ENCODE measurements at places on chromosomes 7 and 10.

GRCh38 chr7:25381818-25382589 is 153.7 kb upstream of the NPVF start:
- DNase-seq = no peak

DNA sequence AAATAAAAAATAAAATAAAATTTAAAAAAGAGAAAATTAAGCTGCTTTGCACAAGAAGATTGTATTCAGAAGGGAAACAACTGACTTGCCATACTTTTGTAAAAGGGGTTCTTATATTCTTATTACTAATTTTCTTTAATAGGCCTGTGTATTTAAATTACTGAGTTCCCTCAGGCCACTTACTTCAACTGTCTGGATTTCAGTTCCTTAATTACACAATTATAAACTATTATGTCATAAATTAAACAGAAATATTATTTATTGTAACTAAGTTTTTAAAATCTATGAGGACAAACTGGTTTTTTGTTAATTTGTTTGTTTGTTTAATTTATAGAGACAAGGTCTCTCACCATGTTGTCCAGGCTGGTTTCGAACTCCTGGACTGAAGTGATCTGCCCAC is 22.4 kb upstream of the MICU1 start:
- DNase-seq = no peak

GRCh38 chr7:129702316-129702715 is 90.8 kb downstream of the NRF1 start:
- DNase-seq = no peak

GRCh38 chr7:36277249-36277542 is 112.5 kb upstream of the ANLN start:
- no peak for DNase-seq

DNA sequence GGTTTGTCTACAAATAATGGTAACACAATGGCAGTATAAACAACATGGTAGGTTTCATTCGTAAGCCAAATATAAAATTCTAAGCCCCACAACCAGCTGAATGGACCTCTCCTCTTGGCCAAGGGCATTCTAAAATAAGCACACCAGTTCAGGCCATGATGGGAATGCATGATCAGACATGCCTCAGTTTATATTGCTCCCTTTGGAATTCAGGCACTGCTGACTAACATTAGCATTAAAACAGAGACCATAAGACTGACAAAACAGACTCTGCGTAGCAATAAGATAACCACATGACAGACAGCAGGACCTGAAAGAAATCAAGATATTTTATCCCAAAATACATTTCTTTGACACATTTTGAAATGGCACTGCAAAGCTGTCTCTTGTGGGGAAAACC is 125.8 kb downstream of the FAM107B start:
- DNase-seq = peak; percentile 12

DNA sequence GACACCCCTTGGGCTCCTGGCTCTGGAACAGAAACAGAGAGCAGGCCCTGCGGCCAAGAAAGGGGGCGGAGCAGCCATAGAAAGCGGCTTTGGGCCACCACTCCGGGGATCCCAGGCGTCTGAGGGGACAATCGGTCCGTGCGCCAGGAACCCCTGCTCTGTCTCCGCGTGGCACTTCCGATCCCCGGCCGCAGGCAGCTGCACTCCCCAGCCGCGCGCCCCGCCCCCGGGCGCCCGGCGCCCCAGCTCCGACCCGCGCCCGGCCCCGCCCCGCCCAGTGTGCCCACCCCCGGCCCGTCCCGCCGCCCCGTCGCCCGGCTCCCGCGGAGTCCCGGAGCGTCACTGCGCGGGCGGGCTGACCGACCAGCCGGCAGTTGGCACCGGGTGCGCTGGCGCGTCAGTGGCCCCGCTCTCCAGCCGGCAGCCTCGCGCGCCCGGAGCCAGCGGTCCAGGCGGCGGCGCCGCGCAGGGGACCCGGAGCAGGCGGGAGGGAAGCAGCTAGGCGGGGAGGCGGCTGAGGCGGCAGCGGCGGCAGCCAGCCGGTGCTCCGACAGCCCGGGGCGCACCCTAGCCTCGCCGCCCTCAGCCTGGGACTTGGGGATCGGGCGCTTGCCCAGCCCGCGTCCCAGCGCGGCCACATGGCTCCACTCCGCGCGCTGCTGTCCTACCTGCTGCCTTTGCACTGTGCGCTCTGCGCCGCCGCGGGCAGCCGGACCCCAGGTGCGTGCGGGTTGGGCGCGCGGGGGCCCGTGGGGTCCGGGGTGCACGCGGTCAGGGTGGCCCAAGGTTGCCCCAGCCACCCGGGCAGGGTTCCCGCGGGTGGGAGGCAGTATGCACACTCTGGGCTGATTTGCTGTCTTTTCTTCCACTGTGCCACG is at the start of gene ADAMTS14:
ADAMTS14 (plus strand) TSS at position 342 of the 878 bp plus-strand sequence; CDS start at position 639, 297 bp downstream.
- peak; percentile 40 for DNase-seq

DNA sequence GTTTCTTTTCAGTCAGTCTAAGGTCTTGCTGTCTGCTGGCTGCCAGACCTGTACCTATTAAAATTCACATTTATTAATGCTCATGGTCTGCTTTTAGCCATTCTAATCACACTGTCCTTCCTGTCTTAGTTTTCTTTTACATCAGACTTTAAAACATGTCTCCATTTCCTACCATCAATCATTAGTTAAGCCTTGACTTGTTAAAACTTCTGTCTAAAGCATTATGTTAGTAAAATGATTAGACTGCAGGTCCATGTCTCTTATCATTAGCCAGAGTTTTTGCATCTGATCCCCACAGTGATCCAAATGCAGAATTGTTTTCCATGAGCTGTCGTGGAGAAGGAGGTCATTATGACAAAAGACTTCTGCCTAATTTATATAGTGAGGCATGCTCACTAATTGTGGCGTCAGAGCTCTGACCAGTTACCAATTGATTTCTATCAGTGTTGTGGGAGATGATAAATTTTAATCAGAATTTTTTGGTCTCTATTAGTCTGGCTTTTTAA is 226.5 kb downstream of the DKK1 start:
- no peak for DNase-seq

GRCh38 chr10:76903387-76903945 is 734.1 kb downstream of the KCNMA1 start:
- no peak for DNase-seq

DNA sequence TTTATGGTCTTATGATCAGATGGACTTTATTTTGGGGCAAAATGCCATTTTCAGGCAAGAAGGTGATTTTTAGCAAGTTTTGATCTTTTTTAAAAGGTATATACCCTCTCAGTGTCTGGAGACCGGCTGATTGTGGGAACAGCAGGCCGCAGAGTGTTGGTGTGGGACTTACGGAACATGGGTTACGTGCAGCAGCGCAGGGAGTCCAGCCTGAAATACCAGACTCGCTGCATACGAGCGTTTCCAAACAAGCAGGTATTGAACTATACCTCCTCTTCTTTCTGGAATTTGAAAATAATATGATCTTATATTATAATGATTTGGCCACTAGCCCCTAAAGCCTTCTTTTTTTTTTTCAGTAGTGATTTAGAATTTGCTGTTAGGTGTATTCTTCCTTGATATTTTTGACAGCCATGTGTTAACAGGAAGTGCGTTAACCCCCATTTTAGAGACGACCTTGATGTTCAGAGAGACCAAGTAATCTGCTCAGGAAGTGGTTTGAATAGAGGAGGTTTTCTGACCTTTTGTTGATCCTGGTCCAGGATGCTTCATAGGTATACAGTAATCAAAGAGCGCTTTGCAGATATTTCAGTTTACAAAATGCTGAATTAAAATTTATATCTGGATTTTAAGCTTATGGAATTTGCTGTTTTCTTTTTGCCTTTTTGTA is 6.2 kb downstream of the BUB3 start:
- DNase-seq = no peak

DNA sequence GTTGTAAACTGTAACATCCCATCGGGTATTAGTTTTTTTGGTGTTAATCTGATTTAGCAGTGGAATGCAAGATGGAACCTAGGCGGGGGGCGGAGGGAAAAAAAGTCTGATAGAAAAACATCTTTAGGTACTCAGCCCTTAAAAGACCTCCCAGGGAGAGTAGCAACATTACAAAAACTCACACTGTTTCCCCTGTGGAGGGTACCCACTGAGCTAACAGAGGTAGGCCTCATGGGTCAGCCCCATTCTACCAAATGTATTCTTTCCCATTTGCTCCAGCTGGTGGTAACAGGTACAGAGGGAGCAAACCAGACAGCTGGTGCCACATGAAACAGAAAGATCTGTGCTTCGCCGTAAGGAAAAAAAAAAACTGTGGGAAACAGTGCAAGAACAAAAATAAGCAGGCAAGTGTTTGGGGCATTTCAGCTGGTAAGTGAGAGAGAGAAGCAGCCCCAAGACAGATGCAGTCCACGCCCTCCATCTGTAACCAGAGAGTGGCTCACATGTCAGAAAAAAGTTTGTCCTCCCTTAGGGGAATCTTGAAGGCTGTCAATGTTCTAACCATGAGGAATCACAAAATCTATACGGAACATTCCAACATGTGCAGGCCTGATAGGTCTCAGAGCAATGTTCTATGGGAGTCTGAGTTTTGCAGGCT is 65.3 kb downstream of the HOXA1 start:
- no peak for DNase-seq

- no peak for DNase-seq
These were observed 5.7 kb downstream of the CUX1 start for GRCh38 chr7:101823096-101823495.

GRCh38 chr7:101124376-101125056 is 2.4 kb upstream of the SERPINE1 start:
- no peak for DNase-seq

DNA sequence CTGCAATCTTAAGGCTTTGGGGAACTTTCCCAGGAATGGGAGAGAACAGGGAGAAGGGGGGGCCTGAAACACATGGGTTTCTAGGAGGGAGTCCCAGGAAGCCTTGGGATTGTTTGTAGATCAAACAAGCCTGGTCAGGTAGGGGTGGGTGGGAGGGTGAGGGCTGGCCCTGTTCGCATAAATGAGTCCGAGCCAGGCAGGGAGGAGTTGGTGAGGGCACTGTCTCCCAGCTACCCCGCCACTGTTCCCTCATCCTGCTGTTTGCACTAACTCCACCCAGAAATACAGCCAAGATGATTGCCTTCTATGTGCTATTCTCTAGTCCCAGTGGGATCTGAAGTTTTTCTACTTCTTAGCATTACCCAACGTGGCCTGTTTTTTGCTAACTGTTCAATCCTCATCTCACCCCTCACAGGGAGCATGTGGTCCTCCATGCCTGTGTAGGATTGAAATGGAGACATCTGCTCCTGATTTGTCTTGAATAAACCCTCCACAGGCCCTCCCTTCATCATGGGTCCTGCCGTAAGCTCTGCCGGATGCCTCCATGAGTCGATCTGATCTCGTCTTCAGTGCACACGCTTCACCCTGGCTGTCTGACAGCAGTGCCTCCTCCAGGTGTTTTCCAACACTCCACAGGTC is 257.0 kb downstream of the COBL start:
- no peak for DNase-seq

DNA sequence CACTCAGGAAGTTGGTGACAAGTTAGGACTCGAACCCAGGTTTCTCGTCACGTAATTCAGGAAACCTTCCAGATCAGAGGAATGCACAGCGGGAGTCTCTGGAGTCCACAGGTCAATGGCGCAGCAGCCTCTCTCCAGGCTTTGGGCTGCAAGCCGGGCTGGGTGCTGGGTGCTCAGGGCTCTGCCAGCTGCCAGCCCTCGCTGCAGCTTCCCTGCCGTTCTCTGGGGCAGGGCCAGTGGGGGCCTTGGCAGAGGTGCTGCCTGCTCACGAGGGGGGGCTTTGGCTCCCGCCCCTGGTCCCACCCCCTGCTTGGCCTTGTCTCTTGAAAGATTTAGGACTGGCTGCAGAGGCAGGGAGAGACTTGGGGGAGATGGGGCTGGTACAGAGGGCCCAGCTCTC is at the start of gene TACR2:
TACR2 (minus strand) TSS at position 224 of the 400 bp plus-strand sequence. CDS start 595 bp downstream, outside the sequence.
- no peak for DNase-seq

GRCh38 chr7:151175793-151176311 is 8.4 kb upstream of the GBX1 start:
- DNase-seq = no peak

- no peak for DNase-seq
These were observed 52.4 kb downstream of the BZW2 start for GRCh38 chr7:16698200-16698905.

DNA sequence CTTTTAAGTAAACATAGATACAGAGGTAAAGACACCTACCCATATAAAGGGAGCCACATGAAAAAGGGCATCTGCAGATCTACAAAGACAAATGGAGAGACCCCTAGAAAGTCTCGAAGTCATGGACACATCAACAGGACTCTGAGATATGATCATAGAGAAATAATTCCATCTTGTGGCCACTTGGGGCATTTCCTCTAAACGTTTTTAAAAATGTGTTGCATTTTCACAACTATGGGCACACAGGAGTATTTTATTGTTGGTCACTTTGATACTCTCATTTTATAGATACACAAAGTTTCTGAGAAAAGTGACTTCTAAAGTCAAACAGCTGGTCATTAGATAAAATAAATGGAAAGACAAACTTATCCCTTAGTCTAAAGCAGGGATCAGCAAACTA is 87.1 kb downstream of the CRTAC1 start:
- DNase-seq = no peak

GRCh38 chr10:113566888-113567287 is 14.0 kb downstream of the HABP2 start:
- no peak for DNase-seq

DNA sequence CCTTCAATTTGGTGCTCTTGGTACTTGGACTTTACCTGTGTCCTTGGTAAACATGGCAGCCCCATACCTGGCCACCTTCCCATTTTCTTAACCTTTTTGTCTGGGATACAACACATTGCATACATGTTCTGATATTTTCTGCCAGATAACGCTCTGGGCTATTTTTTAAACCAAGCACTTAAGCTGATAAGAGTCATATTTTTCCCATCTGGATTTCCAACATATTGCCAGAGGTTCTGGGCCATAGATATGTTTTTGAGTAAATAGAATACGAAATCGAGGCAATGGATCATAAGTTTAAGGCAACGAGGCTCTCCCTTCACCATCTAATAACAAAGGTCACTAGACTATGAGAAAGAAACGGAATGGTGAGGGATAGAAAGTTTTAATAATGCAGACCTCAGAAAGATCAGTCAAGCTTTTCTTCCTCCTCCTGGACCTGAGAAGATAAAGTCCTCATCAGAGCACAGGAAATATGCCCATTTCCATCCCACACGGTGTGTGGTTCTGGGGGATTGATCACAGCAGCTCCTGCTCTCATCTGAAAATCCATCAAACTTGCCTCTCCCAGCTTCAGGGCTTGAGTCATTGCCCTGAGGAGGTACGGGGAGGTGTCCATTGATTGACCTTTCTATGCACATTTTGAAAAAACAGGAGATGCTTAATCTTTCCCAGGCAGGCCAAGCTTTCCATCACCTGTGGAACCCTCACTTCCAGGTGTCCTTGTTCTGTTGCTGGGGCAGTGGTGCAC is 257.2 kb downstream of the GFRA1 start:
- peak; percentile 9 for DNase-seq

GRCh38 chr7:50821457-50822008 is 38.8 kb upstream of the GRB10 start:
- no peak for DNase-seq

GRCh38 chr7:5773661-5774086 is 7.8 kb downstream of the RNF216 start:
- peak; percentile 78 for DNase-seq

- no peak for DNase-seq
These were observed 333.3 kb downstream of the PRPF18 start for GRCh38 chr10:13920031-13920430.

- DNase-seq = no peak
These were observed 96.9 kb upstream of the LRRTM3 start for GRCh38 chr10:66828957-66829356.
